ENCODE measurements at places on chromosomes 2 and 18.

DNA sequence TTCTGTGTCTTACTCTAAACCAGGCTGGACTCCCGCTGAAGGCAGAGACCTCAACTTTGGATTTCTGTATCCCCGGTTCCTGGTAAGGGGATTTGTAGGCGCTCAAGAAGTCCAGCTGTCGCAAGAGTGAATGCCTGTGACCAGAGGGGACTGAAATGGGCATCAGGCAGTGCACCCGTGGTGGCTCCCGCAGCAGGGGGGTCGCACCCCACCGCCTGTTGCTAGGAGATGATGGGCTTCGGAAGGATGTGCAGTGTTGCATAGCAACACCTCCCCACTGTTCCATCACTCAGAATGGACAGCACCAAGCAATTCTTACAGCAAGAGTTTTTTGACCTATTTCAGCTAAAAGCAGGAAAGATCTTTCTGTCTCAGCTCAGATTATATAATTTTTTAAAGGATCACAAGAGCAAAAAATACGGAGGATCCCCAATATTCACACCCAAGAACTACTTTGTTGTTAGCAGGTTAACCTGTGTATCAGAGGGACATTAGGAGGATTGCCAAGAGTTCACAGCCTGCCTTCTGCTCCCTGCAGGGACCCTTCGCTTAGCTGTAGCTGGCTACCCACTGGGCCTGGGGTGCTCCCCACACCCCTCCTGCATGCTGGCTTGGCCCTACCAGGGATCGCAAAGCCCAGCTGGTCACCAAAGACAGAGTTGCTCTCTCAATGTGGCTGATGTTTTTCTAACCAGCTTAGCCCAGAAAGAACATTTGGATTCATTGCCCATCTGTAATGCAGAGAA lies 63.8 kb downstream of the SOWAHC start:
- DNase-seq = no peak

DNA sequence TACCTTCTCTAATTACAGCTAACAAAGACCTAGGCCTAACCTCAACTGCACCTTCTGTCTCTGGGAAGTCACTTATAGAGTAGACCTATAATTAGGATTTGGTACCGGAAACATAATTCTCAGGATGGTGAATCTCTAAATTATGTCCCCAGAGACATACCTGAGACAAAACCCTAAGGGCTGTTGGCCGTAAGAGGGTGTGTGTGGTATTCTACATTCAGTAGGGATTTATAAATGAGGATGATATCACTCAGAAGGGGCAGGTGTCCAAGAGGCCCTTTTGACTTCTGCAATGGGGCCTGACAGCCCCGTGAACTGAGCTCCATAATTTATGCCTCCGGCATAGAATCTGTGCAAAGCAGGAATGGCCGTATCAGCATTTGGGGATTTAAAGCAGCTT lies 13.5 kb upstream of the DARS1 start:
- no peak for DNase-seq

- DNase-seq = no peak
These were observed 278.9 kb downstream of the GBX2 start for GRCh38 chr2:235889302-235889630.

- DNase-seq = no peak
These were observed 89.1 kb upstream of the MBOAT2 start for GRCh38 chr2:9092383-9093282.

All from stimulated activated CD8-positive, alpha-beta memory T cell treated with anti-CD3 and anti-CD28 coated beads, Interleukin-15, amount 100 ng/mL, for 1 hour (primary cell).